ENCODE measurements at places on chromosomes 5 and 9.

GRCh38 chr5:8481007-8481406 lies 612.1 kb downstream of the MTRR start:
- peak; percentile 51 for DNase-seq

DNA sequence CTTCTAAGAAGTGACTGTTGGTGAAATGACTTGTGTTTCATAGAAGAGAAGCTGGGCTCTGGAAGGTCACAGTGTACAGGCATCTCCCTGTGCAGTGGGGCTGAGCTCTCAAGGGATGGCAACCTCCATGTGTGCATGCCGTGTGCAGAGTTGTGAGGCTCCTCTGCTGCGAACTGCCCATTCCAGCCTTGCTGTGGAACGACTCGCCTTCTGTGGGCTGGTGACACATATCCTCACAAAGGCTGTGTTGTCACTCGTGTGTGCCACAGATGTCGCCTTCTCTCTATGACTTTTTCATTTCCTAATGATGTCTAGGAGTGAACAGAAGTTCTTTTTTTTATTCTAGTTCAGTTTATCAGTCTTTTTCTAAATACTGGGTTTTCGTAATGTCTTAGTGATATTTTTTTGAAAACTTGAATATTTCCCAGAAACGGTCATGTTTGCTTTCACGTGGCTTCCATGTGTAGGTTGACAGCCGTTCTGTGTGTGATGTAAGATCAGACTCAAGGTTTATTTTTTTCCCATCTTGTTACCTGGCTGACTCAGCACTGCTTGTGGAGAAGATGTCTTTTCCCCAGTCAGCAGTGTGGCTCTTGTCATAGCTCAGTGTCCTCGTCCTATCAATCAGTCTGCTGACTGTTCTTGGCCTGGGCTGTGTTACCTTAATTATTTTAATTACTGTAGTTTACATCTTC lies 57.3 kb upstream of the CACNA1B start:
- no peak for DNase-seq

DNA sequence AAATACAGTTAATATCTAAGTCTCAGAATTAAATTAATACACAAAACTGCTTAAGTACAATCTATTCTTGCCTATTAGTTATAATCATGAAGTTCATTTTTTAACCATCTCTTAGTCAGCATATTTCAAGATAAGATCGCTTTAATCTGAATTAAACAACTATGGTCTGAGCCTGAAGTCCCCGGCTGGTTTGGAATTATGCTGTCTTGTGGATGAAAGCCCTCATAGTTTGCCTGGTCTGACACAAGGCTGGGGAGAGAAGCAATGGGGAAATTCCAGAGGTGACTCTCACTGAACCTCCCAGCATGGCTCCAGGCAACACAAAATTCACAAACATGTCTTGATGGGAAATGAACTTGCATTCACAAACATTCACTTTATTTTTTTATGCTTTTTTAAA lies 28.0 kb upstream of the GRAMD2B start:
- DNase-seq = peak; percentile 11

- no peak for DNase-seq
Measured at GRCh38 chr5:100838048-100838473, 65.0 kb downstream of the ST8SIA4 start.

DNA sequence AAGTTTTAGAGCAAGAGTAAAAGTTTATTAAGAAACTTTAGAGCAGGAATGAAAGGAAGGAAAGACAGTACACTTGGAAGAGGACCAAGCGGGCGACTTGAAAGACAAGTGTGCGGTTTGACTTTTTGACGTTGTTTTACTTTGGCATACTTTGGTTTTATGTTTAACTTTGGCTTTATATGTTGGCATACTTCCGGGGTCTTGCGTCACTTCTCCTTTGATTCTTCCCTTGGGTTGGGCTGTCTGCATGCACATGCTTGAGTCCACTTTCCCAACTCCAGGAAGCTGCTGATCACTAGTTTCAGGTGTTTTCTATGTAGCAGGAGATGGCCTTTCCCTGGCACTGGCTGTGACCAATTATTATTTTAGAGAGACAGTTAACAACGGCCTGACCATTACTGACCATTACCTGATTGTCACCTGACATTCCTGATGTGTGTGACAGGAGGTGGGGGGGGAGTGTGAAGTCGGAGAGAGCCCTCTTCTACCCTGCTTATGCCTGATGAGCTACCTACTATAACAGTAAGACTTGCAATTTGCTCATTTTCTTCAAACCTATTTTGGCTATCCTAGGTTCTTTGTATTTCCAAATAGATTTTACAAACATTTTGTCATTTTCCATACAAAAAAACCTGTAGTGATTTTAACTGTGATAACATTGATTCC lies 45.5 kb downstream of the TNFSF8 start:
- DNase-seq = no peak

- DNase-seq = peak; percentile 58
Measured at GRCh38 chr5:153513156-153513555, 22.7 kb downstream of the GRIA1 start.

DNA sequence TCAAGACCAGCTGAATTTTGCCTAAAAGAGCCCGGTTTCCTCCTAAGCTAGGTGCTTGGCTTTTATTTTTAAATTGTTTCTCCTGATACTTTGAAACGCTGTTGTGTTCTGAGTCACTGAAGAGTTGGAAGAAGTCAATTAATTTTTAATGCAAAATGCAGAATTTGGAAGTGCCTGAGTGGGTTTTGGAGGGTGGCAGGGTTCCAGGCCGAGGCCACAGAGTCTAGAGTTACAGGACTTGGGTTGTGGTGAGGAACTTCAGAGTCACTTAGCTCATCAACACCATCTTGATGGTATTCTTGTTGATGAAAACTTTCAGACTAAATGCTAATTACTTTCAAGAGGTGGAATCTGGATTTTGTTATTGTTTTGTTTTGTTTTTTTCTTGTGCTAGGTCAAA lies 130.6 kb downstream of the PDZD2 start:
- no peak for DNase-seq

GRCh38 chr5:58842852-58843251 lies 260.0 kb downstream of the RAB3C start:
- no peak for DNase-seq

- DNase-seq = no peak
Measured at GRCh38 chr5:89337-90286, 2.4 kb upstream of the PLEKHG4B start.

DNA sequence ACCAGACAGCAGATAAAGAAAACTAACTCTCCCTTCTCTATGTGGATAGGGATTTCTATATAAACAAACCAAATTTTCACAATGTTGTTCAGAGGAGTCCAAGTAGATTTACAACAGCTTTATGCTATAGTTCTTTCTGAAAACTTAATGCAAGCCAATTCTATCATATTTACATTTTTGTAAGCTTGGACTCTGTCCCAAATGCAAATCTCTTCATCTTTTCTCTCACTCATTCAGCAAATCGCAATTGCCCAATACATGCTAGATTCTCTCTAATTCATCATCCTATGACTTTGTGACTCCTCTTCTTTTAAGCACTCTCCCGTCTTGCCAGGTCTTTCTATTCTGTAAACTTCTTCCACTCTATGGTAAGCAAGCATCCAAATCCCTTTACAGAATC lies 39.1 kb upstream of the UGT3A2 start:
- no peak for DNase-seq

DNA sequence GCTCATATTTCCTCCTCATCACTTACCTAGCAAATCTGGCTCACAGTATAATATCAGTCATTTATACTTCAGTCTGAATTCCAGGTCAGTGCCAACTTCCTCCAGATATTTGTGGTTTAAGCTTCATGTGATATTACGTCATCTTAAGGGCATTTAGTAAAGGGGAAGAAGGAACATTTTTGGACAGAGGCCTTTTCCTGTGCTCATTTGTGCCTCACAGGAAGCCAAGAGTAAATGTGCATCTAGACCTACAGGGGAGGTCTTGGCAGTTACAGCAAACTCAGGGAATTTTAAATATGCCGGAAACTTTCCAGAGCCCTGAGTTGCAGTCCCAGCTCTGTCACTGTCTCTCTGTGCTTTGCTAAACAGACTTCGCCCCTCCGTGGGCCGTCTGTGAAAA lies 12.3 kb upstream of the KCNIP1 start:
- peak; percentile 70 for DNase-seq

GRCh38 chr5:142946547-142947426 lies 176.6 kb downstream of the ARHGAP26 start:
- DNase-seq = no peak

DNA sequence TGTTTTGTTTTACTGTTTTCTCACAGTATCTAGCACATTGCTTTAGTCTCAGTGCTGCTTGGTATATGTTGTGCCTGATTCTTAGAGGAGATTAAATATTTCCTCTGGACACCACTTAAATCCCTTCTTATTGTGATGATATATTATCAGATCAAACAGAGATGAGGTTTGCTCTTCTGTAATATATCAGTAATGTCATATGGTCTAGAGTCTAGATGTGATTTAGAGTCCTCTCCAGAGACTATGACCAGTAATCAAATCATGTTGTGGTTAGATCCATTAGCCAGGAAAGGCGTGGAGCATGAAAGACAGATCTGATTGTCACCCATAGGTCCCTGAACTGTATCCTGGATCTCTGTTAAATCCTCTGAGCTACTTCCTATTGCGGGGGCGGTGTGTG lies 24.4 kb downstream of the CAMK4 start:
- no peak for DNase-seq

DNA sequence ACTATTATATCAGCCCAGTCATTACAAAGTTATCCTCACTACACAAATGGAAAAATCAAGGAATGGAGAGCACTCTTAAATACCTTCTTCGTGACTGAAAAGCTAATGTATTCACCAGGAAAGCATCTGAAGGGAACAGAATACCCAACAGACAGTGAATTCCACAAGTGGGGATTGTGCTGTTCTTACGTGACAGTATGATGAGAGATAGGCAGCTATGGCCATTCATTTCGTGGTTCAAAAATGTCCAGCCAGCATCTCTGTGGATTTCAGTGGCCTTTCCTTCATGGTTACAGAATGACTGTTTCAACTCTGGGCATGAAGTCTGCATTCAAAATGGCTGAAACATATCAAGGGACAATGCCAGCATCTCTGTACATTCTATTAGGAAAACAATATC lies 323.8 kb downstream of the PRELID2 start:
- no peak for DNase-seq

DNA sequence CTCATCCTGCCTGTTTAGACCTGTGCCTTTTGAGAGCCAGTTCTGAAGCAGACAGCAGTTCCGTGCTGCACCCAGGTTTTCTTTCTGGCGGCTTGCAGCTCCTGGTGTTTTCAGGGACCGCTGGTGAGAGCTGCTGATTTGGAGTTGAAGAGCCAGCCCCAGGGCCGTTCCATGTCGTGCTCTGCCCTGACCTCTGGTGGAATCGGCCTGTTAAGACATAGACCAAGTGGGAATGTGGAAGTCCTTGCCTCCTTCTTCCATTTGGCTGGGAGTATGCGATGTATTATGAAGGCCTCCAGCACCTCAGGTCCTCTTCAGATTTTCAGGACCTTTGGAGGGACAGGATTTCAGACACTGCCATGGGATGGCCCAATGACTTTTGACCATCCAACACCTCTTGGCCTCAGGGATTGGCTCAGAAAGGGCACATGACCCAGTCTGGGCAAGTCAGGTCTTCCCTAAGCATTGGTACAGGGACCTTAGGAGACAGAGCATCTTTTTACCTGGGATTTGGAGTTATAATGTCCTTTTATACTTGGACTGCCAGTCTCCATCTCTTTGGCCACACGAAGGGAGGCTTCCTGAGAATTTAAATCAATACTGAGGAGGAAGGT lies 136.1 kb upstream of the CLINT1 start:
- peak; percentile 31 for DNase-seq

All from brain (organoid and tissue), 16 donors.